Umbilical cord (tissue), 2 donors: ENCODE measurements at places on chromosomes 13 and 19. TPM values are rescaled to one million over a fixed set of nuclear protein-coding genes. Genes with fewer than 3 reads are reported as not detected.

DNA sequence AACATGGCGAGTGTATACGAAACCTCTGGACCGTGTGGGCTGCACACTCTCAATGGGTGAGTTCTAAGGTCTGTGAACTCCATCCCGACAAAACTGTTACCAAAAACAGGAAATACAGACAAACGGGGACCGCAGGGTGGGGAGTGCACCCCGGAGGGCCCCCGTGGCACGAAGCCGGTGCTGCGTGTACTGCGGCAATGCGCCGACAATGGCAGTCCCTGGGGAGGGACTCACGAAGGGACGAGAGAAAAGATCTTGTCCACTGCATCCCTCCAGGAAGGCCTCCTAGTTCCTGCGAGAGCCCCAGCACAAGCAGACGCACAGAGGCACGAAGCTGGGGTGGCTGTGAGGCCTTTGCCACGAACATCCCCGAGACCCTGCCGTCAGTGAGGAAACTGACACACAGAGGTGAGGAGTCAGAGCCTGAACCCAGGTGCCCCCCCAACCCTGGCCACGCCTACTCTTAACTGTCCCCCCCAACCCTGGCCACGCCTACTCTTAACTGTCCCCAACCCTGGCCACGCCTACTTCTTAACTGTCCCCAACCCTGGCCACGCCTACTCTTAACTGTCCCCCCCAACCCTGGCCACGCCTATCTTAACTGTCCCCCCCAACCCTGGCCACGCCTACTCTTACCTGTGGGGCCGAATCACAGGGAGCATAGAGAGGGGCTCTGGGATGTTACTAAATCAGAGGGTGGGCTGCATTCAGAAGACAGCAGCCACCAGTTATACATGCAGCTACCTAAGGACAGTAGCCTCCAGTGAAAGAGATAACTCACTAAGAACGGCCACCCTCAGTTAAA is 4.2 kb downstream of the MED16 start:
- DNase-seq = no peak

DNA sequence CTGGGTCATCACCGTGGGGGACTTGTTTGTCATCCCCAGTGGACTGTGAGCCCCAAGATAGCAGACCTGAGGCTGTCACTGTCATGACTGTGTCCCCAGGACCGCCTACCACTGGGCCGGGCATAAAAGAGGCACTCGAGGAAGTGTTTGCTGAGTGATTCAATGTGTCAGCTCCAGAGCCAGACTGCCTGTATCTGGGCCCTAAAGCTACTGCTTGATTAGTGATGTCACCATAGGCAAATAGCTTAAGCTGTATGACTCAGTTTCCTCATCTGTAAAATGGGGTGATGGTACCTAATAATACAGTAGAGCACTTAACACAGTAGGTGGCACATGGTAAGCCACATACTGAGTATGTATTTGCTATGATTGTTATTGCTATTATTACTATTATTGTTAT is 11.2 kb upstream of the CEACAM19 start:
- no peak for DNase-seq

DNA sequence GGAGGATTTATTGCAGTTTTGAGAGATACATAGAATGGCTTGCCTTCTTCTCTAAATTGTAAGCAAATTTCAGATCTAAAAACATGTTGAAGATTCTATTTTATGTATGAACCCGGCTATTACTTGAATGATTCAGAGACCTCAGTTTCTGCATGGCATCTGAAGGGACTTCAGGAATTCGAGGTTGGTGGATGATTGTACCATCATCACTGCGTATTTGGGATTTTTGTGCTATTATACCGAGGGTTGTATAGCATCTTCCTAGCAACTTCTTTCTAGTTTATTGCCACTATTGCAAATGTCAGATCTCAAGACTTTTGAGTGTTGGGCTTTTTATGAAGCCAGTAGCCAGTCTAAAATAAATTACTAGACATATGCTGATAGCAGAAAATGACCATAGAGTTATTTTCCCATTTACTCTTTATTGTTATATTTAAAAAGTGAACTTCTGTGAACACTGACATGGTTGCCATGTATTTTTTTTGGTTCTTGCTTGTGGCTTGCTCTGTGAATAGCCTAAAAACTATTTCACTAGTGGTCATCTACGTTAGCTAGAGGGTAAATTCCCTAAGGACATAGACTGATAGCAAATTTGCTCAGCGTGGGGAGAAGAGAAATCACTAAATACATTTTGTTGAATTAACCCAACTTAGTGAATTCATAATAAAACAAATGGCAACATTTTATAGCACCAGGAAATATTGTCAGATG is 70.6 kb upstream of the KLF12 start:
- no peak for DNase-seq

DNA sequence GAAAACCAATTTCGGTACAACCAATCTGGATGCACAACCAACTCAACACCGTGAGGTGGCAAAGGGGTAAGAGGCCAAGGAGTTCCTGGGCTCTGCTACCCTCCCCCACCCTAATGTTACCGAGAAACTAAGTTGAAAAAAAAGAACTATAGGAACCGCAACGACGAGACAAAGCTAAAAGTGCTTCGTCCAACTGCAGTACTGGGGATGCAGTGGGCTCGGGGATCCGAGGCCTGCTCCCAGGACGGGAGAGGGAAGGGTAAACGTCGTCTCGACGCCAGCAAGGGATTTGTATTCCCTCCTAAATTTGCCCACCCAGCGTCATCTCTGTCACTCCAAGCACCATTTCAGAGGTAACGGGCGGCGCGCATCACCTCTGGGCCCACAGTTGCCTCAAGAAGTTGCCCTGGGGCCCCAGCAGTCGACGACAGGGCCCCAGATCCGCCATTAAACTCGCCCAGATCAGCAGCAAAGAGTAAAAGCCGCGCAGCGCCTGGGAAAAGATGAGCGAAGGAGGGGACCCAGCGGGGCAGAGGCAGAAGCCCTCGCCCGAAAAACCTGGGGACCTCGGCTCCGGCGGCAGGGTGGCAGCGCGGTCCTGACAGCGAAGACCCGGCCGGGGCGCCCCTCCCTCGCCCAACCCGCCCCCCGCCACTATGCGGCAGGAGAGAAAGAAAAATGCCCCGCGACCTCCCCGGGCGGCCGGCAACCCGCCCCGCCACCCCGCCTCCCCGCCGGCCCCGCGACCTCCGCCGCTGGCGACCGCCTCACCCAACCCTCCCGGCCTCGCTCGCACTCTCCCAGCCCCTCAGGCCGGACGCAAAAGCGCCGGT is 752 bp downstream of the ZMYM5 start:
- DNase-seq = peak; percentile 50

DNA sequence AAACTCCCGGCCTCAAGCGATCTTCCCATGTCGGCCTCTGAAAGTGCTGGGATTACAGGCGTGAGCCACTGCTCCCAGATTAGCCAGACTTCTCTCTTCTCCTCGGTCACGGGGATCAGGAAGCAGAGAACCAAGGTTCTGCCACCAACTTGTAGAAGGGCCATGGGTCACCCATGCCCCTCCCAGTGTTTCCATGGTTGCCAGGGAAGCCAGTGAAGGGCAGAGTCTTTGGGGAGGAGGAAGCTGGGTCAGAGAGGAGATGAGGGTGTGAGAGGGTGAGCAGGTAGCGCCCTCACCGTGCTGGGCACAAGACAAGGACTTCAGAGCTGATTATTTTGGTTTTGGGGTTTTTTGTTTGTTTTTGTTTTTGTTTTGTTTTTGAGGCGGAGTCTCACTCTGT is 77.1 kb downstream of the GNG7 start:
- peak; percentile 23 for DNase-seq

- DNase-seq = no peak
Measured at GRCh38 chr13:87855553-87855952, 184.4 kb downstream of the SLITRK5 start.

- peak; percentile 29 for DNase-seq
Measured at GRCh38 chr13:46685006-46685730, 111.8 kb downstream of the ESD start.

GRCh38 chr19:2623798-2624197 is 78.7 kb downstream of the GNG7 start:
- no peak for DNase-seq

- DNase-seq = no peak
Measured at GRCh38 chr13:72666391-72666790, 61.0 kb downstream of the MZT1 start.

DNA sequence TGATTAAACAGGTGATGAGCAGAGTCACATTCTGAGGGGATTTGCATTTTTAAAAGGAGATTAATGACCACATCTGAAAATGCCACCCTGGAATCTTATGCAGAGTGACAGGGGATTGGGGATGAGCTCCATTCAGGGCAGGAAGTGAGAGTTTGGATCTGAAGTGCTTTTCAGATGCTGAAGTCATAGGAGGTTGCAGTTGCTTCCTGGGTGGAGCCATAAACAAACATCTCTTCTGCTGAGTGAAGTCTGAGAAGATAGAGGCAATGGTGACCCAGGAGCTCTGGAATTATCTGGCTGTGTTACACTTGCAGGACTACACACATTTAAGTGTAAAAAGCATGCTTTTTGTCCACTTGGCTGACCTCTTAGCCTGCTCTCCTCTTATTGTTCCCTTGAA is 51.4 kb upstream of the PSG8 start:
- DNase-seq = no peak

DNA sequence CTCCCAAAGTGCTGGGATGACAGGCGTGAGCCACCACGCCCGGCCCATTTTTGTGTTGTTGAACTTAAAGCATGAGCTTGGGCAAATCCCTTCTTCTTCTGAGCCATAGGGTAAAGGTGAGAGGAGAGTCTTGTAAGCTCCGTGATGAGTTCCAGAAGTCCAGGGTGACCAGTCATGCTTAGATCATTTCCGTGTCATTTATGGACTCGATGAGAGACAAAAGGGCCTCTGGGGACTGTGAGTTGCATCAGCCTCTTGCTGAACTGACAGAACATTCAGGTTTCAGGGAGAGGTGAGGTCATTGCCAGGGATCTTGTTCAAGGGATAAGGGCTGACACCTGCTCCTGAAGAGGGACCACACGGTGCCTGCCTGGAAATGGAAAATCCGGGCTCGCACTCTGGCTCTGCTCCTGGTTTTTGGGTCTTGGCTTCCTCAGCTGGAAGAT is 53.6 kb downstream of the GADD45B start:
- DNase-seq = no peak

DNA sequence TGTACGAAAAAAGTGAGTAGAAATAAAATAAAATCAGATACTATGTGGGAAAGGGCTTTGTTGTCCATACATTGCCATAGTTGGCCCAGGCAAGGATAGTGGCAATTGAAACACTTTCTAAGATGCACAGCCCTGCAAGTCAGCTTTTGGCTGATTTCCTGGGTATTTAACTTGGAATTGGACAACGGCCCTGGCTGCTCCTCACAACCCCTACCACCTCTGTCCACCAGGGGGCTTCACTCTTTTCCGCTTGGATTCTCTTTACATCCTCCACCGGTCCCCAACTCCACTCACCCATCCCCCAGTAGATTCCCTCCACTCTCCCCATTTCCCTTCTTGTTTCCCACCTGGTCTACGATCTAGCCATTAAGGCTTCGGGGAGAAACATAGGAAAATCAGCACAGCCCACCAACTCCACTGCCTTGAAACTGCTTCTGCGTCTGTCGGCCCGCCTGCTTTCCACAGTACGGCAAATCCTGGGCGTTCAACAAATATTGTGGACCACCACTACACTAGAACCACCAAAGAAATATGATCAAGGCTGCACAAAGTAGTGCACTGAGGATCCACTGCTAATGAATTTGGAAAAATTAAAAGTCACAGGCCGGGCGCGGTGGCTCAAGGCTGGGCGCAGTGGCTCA is 48.6 kb upstream of the GTF3A start:
- DNase-seq = peak; percentile 59

GRCh38 chr13:99297331-99297730 is 9.9 kb downstream of the GPR183 start:
- no peak for DNase-seq

DNA sequence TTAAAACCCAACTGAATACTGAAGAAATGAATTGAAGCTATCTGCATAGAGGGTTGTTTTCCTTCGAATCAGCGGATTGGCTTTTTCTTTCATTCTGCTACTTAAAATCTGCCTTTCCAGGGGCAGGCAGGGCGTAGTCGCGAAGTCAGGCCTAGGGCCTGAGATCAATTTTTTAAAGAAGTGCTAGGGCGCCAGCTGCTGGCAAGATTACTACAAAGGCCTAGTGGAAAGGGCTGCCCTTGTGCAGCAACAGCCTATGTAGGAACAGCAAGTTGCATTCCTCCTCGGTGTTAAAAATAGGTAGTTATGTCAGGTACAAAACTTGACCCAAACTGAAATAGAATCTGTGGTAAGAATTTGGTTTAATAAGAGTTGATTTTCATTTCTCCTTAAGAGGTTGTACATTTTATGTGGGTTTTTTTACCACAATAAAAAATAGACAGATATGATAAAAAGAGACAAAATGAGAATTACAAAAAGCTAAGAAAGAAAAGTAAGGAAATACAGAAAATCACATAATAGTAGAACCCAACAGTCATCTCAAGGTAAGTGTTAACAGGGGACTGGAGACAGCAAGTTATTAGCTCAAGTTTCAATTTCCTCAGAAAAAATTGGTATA is 9.5 kb upstream of the URAD start:
- peak; percentile 78 for DNase-seq

- DNase-seq = no peak
Measured at GRCh38 chr19:42288881-42289555, 12.9 kb upstream of the PRR19 start.

DNA sequence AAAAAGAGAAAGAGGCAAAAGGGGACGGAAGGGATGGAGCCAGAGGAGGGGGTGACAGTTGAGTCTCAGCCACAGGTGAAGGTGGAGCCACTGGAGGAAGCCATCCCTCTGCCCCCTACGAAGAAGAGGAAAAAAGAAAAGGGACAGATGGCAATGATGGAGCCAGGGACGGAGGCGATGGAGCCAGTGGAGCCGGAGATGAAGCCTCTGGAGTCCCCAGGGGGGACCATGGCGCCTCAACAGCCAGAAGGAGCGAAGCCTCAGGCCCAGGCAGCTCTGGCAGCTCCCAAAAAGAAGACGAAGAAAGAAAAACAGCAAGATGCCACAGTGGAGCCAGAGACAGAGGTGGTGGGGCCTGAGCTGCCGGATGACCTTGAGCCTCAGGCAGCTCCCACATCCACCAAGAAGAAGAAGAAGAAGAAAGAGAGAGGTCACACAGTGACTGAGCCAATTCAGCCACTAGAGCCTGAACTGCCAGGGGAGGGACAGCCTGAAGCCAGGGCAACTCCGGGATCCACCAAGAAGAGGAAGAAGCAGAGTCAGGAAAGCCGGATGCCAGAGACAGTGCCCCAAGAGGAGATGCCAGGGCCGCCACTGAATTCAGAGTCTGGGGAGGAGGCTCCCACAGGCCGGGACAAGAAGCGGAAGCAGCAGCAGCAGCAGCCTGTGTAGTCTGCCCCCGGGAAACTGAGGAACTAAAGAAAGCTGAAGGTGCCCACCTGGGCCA is 2.5 kb downstream of the POLR1G start:
- DNase-seq = no peak

UBE2L5 gene
- not detected for total RNA-seq

MCEMP1 gene
- 0.96 TPM for total RNA-seq

TTC9B gene
- total RNA-seq = not detected

GGACT gene
- total RNA-seq = 2.4 TPM

KIR2DL4 gene
- total RNA-seq = not detected

HSD11B1L gene
- total RNA-seq = 14.9 TPM

SHISA2 gene
- 0.48 TPM for total RNA-seq

TBC1D17 gene
- 4.1 TPM for total RNA-seq

CRB3 gene
- 9.1 TPM for total RNA-seq

CYP2S1 gene
- total RNA-seq = 1.2 TPM
